NCI-H146 (cell line): ENCODE measurements at places on chromosomes 6 and 20.

DNA sequence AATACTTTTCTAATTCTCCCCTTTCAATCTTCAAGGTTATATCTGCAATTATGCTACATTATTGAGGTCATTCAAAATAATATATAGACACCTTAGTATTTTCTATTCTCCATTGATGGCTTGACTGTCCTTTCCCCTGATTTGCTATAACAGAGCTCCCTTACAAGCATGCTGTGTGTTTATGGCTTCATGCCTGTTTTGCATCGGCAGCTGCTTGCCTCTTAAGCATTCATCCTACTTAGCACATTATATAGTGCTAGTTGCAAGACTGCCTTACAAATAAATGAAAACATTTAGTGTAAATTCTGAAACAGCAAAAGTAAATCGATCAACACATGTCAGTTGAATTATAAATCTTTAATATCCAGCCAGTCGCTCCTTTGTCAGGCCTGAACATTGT is 476.2 kb upstream of the POU3F2 start:
- no peak for DNase-seq

DNA sequence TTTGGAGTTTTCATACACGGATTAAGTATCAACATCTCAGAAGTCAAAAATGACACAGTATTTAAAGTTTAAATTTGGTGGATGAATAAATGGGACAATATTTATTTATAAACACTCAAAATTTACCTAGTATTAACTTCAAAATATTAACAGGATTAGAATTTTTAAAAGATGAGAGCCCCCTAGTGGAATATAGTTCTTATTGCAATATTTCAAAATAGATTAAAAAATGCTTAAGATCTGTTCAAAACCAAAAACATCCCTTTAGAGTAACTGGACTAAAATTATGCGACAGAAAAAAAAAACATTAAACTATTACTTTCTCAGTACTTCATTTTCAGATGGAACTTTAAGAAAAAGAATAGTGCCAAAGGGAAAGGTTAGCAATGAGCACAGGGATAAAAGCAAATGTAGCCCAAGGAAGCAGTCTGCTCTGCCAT is 56.6 kb downstream of the SNX14 start:
- no peak for DNase-seq

GRCh38 chr20:36786246-36786645 is 12.7 kb upstream of the DSN1 start:
- no peak for DNase-seq

GRCh38 chr6:147126618-147127022 is 77.6 kb upstream of the STXBP5 start:
- DNase-seq: no peak

- DNase-seq: no peak
Observed at GRCh38 chr20:57087102-57087501, 179.3 kb downstream of the BMP7 start.

GRCh38 chr20:33576432-33577125 is 85.5 kb upstream of the C20orf144 start:
- peak; percentile 61 for DNase-seq

GRCh38 chr20:60904730-60905129 is 347.3 kb upstream of the CDH4 start:
- DNase-seq: no peak

GRCh38 chr20:43681468-43681942 is 14.6 kb downstream of the MYBL2 start:
- peak; percentile 94 for DNase-seq

- peak; percentile 12 for DNase-seq
Observed at GRCh38 chr6:2876210-2877056, 26.7 kb downstream of the SERPINB9 start.

GRCh38 chr6:85670573-85670972 is 27.9 kb upstream of the SYNCRIP start:
- no peak for DNase-seq

DNA sequence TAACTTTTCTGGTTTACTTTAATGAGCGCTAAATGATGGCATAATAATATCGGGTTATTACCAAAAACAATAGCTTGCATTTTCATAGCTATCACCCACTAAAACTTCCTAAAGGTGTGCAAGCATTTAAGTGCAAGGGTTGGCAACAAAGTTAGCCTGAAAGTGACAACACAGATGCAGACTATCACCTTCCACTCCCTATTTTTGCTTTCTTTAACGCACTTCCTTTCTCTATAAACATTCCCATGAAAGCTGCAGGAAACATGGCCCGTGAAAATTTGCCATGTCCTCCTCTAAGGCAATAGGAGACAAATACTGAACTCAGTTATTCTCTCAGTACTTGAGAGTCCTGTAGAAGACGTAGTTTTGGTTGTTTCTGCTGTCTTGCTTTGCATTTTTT is 2.7 kb downstream of the MYCT1 start:
- no peak for DNase-seq

GRCh38 chr6:156972145-156972544 is 195.0 kb downstream of the ARID1B start:
- DNase-seq: no peak

DNA sequence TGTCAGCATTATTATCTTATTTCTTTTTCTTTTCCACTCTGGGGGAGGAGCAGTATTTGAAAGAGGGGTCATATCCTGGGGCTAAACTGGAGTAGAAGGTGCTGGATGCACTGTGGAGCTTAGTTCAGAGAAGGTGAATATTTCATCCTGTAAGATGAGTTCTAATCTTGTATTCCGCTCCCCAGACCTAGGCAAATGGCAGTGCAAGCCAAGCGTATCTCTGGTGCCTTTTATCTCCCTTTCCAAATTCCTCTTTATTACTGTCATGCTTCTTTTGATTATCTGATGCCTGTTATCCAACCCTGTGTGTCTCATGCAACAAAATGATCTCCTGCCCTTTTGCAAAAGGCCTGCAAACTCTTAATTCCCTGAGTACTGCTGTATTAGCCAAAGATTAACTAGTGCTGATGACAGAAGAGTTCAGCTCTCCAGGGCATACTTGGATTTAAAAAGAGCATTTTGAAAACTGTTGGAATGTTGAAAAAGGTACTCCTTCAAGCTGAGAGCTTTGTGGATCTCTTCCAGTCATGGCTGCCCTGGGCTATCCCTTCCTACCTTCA is 138.0 kb downstream of the CARMIL1 start:
- no peak for DNase-seq

GRCh38 chr6:22546236-22546635 is 23.1 kb upstream of the HDGFL1 start:
- DNase-seq: no peak

- peak; percentile 19 for DNase-seq
Observed at GRCh38 chr6:69622924-69623323, 173.9 kb downstream of the LMBRD1 start.

DNA sequence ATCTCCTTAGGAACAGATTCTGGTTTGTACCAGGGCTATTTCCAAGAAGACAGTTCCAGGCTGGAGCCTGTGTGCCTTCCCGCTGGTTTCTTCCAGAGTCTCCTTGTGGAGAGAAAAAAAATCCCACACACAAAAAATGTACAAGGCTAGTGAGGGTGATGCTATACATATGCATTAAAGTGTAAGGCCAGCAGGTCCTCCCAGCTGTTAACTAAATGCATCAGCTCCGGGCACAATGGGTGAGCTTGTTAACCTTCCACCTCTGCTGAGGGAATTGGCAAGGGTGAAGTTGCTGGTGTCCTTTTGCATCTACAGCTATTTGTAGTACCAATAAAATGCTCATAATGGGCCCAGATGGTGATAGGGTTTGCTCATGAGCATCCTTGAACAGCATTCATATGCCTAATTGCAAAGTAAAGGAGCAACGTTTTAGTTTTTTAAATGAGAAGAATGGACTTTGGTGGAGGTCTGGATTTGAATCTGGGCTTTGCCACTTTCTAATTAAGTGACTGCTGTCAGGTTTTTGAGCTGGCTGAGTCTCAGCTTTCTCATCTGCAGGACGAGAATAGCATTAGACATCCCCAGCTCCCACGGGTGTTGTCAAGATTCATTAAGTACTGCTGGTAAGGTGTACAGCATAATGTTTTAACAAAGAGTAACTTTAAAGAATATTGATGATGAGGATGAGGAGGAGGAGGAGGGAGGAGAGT is 361.8 kb downstream of the QKI start:
- peak; percentile 61 for DNase-seq

DNA sequence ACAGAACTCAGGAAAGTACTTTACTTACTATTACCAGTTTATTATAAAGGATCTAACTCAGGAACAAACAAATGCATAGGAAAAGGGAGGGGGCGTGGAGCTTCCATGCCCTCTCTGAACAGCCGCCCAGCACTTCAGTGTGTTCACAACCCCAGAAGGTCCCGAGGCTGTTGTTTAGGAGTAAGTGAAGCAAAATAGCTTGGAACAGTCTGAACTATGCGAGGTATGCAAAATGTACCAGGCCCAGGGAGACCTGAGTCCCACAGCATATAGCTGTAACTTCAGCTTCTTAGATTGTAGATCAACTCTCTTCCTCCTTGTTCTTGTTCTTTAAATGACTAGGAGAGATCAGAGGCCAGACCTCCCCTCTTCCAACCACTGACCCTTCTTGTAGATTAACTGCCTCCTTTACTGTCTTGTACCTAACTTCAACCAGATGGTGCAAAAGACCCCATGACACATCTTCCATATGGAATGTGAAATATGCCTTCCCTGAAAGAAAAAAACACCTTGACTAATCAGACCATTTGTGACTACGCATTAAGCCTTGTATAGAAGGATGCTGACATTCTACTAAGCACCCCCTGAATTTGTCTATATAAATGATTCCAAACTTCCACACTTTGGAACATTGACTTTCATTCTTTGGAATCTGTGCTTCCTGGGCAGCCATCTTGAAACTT is 98.8 kb upstream of the SNX9 start:
- no peak for DNase-seq

DNA sequence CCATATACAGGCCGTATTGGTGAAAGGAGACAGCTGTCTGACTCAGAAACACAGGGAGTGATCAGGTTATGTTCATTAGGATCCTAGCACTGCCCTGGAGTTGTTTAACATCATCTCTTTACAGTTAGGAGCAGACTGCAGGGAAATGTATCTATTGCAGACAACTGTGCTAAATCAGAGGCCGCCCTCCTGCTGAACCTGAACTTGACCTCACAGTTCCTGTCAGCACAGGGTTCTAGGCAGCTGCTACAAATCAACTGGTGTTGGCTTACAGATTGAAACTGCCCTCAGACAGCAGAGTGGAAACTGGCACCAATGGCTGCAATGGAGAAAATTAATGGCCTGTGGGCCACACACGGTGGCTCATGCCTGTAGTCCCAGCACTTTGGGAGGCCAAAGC is 3.7 kb upstream of the RPP40 start:
- no peak for DNase-seq

GRCh38 chr6:37110500-37111461 is 59.2 kb upstream of the PIM1 start:
- DNase-seq: no peak

DNA sequence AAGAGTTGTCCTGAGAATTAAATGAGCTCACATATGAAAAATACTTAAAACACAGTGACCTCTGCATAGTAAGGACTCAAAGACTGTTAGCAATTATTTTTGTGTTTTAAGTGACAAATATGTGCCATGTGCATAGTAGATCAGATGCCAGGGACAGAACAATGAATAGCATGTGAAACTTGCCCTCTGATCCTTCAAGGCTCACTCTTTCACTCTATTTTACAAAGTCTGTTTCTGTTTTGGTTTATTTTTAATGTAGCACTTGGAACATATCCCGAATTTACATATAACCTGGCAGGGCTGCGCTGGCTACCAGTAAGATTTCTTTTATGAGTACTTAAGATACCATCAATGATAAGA is 135.5 kb upstream of the TNFAIP3 start:
- DNase-seq: no peak

DNA sequence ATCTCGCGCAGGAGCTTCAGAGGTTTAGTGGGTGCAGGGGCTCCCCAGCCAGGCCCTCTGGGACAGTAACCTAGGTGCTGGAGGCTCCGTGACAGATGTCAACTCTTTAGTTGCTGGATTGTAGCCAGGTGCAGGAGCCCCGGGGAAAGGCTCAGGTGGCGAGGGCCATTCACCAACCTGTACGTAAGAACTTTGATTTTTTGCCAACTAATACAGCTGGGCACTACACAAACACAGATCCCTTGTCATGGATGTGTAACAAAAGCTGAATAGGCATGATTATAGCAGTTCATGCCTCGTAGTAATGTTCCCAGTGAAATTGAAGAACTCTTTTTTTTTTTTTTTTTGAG is 82.6 kb downstream of the CDC5L start:
- DNase-seq: peak; percentile 95

- peak; percentile 49 for DNase-seq
Observed at GRCh38 chr6:53811746-53812145, 16.9 kb downstream of the LRRC1 start.

- DNase-seq: no peak
Observed at GRCh38 chr20:17961587-17961940, 7.0 kb downstream of the SNX5 start.

- peak; percentile 63 for DNase-seq
Observed at GRCh38 chr6:18527836-18528743, 140.9 kb downstream of the RNF144B start.

DNA sequence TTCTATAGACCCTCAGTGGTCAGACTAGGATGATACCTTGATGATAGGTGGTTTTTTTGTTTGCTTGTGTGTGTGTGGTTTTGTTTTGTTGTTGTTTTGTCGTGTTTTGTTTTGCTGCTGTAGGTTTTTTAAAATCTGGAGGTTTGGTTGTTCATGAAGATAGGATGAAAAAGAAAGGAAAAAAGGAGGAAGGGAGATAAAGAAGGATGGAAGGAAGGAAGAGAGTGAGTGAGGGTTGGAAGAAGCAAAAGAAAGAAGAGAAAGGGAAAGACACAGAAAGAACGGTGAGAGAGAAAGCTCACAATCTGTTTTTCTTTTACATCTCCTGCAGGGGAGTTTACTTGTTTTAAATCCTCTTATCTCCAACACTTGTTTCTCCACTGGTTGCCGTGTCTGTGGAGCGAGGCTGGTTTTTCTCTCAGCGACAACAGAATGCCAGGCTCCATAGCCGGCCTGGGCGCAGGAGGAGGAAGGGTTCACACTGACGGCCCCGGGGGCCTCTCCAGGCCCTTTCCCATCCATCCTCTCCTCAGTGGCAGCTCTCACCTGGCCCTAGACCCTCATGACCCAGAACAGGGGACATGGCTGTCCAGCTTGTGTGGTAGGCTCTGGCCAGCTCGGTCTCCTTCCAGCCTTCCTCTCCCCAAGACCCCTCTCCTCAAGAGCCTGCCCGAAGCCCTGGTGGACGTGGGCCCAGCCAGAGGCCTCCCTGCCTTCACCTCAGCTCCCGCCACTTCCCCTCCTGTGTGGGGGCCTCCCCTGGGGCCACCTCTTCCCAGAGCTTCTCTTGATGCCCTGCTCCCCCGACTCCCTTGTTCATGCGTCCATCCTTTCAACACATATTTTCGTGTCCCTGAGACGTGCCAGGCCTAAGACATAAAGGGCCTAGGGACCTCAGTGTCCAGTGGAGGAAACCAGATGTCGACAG is 168.4 kb downstream of the VEGFA start:
- DNase-seq: no peak

DNA sequence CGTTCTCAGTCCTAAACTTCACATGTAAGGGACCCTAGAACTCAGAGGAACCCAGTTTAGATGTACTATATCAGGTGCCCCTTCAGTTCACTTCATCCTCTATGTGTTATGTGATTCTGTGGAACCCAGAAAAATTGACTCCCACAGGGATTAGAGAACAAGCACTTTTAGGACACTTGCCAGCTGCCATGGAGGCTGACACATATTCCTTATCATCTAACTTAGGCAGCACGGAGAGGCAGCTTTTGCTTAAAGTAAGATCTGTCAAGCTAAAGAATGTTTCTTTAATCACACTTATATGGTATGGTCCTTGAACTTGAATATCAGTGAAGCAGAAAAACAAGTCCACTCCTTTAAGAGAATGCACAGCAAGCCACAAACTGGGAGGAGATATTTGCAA is 701.5 kb upstream of the ID4 start:
- no peak for DNase-seq
